ENCODE measurements at places on chromosomes 2 and 18. TPM values are rescaled to one million over a fixed set of nuclear protein-coding genes. Genes with fewer than 3 reads are reported as not detected.

The KIAA2012 gene
- not detected for total RNA-seq

The SPATA3 gene
- total RNA-seq, result not detected

The ALPP gene
- total RNA-seq, result 0.03 TPM

The IL18R1 gene
- total RNA-seq, result 4.6 TPM

The SCN9A gene
- 0.54 TPM for total RNA-seq

The ANKRD53 gene
- not detected for total RNA-seq

The SERPINB2 gene
- 18.1 TPM for total RNA-seq

The STON1 gene
- total RNA-seq, result 3.3 TPM

The ATP6V1C2 gene
- 0.29 TPM for total RNA-seq

The DES gene
- total RNA-seq, result 0.77 TPM

The RAD51AP2 gene
- total RNA-seq, result not detected

The SKOR2 gene
- total RNA-seq, result not detected

The RAB17 gene
- 0.40 TPM for total RNA-seq

The SS18 gene
- 162 TPM for total RNA-seq

The CNGA3 gene
- not detected for total RNA-seq

The CCBE1 gene
- 6.5 TPM for total RNA-seq

The ACADL gene
- total RNA-seq, result not detected

The CYP26B1 gene
- 1.9 TPM for total RNA-seq

The TNFAIP6 gene
- total RNA-seq, result 3.2 TPM

The MYO5B gene
- 3.1 TPM for total RNA-seq
